ENCODE measurements at places on chromosomes 13 and 19.

DNA sequence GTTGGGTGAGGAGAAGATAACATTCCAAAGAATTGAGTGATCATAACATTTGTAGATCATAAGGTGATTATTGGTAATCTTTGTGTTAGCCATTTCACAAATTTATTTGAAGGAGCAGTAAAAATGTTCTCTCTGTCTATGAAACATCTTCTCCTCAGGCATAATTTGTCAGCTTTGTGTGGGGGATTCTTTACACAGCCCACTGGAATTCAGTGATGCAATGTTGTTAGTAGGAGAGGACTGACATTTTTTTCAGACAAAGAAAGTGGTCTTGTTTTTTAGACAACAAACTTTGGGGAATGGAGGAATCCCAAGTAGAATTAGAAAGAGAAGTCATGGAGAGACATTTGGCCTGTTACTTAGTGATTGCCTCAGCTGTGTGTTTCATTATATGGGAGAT, 100.3 kb downstream of the ITGBL1 start:
- DNase-seq, result no peak

DNA sequence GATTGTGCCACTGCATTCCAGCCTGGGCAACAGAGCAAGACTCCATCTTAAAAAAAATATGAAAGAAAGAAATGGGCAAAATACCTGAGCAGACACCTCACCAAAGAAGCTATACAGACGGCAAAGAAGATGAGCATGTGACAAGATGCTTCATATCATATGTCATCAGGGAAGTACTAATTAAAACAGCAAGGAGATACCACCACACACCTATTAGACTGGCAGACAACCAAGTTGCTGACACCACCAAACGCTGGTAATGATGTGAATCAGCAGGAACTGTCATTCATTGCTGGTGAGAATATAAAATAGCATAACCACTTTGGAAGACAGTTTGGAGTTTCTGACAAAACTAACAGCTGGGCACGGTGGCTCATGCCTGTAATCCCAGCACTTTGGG, 11.5 kb upstream of the TFDP1 start:
- no peak for DNase-seq

- no peak for DNase-seq
Measured at GRCh38 chr19:6652805-6653094, 17.2 kb downstream of the TNFSF14 start.

DNA sequence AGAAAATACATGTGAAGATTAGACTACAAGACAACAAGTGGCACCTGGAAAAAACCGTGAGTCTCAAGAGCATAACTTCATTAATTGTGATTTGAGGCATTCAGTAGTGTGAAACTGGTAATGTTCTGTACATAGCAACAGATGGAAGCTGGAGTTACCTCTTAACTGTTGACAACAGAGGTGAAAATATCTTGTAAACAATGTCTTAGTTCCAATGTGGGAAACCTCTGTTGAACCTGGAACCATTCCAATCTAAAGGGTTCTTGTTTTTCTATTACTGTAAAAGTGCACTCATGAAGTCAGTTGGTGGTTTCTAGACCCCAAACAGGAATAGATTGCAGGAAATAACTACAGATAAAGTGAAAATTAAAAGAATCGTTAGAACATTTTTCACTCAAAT, 728.4 kb downstream of the SLITRK1 start:
- no peak for DNase-seq

DNA sequence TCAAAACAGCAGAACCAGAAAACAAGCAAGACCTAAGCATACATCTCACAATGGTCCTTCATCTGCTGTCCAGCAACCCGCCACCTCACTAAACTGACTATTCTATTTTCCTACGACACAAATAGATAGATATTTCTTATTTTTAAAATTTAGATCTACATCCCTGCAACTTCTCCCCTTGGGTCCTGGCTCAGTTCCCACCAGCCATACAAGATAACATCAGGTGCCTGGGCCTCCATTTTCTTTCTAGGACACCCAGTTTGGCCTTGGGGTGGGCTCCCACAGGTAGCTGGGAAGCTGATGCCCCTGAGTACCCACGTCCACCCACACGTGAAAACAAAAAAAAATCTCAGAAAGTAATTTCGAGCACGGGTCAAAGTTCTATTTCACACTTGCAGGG, 47.6 kb downstream of the TGDS start:
- no peak for DNase-seq

DNA sequence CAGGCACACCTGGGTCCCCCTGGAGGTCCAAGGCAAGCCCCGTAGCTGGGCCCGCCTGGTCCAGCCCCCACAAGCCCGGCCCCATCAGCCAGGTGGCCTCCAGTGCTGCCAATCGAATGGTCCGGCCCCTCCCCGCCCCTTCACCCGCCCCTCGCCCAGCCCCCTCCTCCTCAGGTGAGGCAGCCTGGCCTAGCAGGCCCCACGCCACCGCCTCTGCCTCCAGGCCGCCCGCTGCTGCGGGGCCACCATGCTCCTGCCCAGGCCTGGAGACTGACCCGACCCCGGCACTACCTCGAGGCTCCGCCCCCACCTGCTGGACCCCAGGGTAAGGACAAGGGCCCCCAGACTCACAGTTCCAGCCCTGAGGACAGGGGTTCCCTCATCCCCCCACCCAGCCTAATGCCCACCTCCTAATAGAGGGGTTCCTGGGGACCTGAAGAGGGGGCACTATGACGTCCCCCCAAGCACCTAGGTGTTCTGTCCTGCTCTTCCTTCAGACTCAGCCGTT, at the start of gene HPN:
TSS of gene HPN (plus strand) at position 174 of the 508 bp plus-strand sequence. CDS start 786 bp downstream, outside the sequence.
- DNase-seq, result no peak
